ENCODE measurements at places on chromosomes 6 and 20.

DNA sequence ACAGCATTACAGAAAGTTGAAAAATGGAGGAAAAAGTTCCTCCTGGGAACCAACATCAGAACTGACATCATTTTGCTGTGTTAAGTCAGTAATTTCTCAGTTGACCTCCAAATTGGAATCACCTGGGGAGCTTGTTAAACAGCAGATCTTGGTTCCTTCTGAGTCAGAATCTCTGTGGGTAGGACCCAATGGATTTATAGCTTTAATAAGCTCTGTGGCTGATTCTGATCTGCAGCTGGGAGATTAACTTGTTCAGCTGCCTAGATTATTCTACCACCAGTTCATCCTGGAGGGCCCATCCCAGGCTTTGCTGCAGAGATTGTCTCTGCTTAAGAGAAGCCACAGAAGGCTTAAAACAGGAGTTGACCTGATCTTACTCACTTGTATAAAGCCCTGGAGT, 90.7 kb upstream of the POPDC3 start:
- DNase-seq, result no peak

DNA sequence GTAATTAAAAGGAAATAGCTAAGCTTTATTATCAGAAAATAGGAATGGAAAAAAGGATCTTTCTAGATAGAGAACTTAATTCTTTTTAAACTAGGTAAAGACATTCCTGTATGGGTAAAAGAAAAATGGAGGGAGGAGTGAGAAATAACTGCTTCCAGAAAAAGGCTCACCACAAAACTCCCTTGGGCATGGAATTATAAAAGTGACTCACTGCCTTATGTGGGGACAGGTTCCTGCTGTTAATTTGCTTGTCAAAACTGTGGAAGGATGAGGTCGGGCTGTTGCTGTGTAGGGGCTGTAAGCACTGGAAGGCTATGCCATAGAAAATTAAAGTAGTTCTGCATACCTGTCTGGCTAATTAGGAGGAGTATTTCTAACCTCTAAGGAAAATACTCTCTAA, 158.7 kb downstream of the UBE3D start:
- no peak for DNase-seq

DNA sequence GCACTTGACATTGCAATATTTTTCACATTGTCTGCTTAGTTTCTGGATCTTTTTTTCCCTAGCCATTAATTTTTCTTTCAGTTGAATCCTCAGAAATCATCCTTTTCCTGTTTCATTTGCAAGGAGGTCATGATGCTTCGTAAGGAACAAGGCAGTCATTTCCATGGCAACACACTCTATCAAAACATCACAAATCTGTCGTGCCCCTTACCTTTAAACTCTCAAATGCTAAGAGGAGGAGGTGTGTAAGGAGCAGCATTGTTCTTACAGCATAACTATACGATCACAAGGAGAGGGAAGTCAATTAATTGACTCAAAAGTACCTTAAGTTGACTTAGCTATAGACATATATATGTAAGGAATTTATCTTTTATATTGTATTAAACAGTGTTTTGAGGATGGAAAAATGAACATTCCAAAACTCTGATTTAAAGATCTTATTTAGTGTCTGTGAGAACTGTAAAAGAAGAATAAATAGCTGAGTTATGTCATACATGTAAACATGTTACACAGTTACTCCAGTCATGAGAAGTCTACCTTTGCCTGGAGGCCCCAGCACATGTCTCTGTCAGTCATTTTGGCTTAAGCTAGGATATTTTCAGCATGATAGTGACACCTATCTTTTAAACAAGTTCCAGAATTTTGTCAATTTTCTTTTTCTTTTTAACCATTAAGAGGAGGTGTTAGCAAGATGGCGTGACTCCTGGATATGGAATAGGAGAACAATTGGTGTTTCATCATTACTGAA, 41.6 kb downstream of the CDKAL1 start:
- DNase-seq, result no peak

DNA sequence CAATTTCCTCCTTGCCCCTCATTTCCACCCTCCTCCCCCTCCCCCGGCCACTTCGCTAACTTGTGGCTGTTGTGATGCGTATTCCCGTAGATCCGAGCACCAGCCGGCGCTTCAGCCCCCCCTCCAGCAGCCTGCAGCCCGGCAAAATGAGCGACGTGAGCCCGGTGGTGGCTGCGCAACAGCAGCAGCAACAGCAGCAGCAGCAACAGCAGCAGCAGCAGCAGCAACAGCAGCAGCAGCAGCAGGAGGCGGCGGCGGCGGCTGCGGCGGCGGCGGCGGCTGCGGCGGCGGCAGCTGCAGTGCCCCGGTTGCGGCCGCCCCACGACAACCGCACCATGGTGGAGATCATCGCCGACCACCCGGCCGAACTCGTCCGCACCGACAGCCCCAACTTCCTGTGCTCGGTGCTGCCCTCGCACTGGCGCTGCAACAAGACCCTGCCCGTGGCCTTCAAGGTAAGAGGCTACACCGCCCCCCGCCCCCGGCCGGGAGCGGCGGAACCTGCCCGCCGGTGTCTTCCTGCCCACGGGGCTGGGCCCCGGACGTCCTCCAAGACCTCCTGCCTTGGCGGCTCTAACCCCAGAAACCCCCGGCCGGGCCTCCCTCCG, 44.9 kb upstream of the SUPT3H start:
- DNase-seq, result peak; percentile 53

GRCh38 chr6:56510984-56511531, 131.6 kb downstream of the DST start:
- no peak for DNase-seq

All from stimulated activated CD8-positive, alpha-beta memory T cell treated with anti-CD3 and anti-CD28 coated beads, Interleukin-7, amount 100 ng/mL, for 4 hours (primary cell).